CD4-positive, alpha-beta memory T cell (primary cell): ENCODE measurements at places on chromosomes 2 and 18.

DNA sequence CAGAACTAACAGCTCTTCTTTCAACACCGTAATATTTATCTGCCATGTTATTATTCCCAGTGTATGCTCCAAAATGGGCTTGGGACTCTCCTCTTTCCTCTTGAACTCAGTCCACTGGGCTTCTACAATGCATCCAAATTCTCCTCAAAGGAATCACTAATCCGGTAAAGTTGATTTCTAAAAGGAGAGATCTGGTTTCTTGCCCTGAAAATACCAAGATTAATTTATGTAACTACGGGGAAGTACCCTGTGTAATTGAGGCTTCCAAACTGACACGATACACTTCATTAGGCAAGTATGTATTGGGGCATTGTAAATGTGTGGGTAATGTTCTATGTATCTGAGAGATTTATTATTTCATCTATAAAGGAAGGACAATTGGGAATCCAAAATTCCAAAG is 5.7 kb downstream of the NCKAP5 start:
- no peak for DNase-seq

DNA sequence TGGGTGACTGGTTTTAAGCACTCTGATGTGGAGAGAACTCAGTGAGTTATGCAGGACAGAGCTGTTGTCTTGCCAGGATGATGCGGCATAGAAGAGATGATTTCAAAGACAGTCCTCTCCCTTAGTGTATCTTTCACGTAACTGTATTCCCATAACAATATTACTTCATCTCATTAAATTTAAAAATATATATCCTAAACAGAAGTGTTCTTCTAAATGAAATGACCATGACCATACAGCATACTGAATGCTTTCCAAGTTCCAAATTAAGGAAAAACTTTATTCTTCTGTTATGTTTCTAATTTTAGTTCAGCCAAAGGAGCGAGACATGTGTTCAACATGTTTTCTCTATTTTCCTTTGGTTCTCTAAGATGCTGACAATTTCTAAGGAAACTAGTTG is 600.1 kb upstream of the FSHR start:
- DNase-seq = no peak

- no peak for DNase-seq
Observed at GRCh38 chr2:74882299-74882687, 48.4 kb downstream of the HK2 start.

GRCh38 chr2:135219226-135219625 is 167.1 kb downstream of the RAB3GAP1 start:
- no peak for DNase-seq

DNA sequence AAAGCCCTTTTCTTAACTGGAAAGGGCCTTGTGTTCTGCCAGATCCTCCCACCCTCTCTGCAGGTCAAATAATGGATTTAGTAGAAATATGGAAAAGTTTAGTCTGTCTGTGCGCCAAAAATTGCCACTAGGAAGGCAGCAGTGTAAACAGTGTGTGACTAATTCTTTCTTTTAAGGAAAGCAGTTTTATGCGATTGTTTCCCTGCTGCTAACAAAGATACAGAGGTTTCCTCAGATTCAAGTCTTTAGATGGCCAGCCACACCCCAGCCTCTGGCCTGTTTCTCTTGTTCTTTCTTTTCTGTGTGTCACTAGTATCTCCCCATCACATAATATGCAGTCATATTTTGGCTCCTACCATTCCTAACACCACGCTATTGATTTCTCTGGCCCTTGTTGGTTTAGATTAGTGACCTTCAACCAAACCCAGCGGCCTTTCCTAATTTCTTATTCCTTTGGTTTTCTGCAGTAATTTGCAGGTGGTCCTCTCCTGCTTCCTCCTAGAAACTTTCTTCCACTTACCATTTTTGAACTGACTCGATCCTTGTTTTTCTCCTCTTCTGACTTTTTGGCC is 157.4 kb downstream of the LTBP1 start:
- DNase-seq = no peak

DNA sequence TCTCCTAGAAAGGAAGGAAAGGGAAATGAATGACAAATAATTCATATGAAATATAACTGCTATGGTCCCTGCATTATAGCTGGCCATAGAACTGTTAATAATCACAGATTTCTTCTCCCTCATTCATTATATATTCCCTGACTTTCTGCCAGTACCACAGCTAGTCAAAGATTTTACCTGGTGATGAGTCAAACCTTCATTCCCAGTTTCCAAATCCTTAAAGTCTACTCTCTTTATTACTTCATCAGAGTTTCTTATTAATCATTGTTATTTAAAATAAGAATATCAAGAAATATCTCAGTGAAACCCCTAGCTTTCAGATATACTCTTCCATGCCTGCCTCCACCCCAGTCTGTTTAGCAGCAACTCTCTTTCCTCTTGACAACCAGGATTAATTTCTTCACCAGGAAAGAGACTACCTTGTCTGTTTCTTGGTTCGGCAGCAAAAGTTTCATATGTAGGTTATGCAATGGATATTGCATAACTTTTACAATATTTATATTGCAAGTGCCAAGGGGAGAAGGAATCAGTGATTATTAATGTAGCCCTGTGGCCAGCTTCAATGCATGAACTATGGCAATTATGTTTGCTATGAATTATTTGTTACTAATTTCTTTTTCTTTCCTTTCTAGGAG is 533.8 kb downstream of the FBXO15 start:
- DNase-seq = no peak

GRCh38 chr2:24734741-24735140 is 58.5 kb downstream of the PTRHD1 start:
- no peak for DNase-seq

DNA sequence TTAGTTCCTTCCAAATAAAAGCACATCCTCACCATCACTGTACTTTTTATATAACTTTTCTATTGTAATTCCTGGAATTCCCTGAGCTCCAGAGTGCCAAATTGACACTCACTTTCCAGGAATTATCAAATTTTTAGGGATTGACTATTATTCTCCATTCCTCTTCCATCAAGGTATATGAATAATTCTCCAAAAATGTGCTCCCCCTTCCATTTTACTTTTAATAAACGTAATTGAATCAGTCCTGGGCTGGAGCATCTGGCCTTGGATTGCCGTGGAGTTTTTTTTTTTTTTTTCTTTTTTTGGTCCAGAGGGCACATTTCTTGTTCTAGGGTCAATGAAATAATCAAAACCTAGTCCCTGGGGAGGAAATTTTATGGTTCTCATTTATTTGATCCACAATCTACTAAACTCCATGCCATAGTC is 304.3 kb downstream of the CDCA7 start:
- DNase-seq = no peak
